Right cardiac atrium (tissue), 5 donors: ENCODE measurements at places on chromosomes 2 and 18.

DNA sequence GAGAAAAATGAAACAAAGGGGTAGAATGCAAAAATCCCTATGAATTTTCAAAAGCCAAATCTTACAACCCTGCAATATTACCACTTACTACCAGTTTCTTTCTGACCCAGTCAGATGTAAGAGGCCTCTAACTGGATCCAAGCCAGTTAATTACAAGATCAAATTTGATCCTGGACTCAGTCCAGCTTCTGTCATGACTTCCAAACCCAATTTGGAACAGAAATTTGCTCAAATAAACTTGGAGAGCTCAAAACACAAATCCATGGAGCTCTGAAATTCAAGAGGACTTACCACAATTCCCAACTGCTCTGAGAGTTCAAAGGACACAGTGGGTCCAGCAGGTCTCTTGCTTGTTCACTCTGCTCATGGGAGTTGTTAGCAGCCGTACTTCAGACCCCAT is 1271.7 kb upstream of the SLC39A10 start:
- no peak for DNase-seq

- no peak for DNase-seq
Measured at GRCh38 chr2:170996316-170996715, 67.3 kb downstream of the GORASP2 start.

GRCh38 chr2:135257383-135258090 is 205.4 kb downstream of the RAB3GAP1 start:
- no peak for DNase-seq

DNA sequence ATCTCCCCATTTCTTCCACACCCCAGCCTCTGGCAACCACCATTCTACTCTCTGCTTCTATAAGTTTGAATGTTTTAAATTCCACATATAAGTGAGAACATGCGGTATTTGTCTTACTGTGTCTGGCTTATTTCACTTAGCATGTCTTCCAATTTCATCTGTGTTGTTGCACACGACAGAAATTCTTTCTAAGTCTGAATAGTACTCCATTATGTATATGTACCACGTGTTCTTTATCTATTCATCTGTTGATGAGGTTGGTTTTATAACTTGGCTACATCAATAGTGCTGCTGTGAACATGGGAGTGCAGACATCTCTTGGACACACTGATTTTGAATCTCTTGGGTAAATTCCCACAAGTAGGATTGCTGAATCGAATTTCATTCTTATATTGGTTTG is 31.8 kb upstream of the MTX2 start:
- no peak for DNase-seq

DNA sequence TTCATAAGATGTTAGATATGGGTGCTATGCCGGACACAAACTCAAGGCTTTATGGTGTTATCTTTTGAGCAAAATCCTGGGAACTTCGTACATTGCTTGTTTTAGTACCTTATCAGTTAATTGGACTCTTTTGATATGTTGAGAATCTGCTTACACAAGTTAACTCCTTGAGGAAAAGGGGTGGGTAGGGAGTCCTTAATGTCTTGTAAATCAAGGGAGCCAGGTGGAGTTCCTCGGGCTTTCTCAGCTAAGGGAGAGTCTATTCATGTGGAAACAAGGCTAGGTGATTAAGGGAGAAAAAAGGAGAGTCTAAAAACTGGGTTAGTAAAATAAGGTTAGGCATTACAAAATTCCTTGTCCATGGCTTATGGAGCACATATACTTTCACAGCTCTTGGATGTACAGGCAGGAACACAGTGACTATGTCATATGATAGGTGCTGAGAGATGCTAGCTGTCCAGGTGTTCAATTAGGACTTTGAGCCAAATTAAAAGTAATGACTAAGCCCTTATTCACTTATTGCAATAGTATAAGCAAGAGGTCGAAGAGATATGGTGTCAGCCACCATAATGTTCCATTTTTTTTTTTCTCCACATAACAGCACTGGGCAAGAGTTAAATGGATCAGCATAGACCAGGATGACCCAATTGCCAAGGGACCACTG is 59.5 kb upstream of the DYNAP start:
- DNase-seq, result no peak

DNA sequence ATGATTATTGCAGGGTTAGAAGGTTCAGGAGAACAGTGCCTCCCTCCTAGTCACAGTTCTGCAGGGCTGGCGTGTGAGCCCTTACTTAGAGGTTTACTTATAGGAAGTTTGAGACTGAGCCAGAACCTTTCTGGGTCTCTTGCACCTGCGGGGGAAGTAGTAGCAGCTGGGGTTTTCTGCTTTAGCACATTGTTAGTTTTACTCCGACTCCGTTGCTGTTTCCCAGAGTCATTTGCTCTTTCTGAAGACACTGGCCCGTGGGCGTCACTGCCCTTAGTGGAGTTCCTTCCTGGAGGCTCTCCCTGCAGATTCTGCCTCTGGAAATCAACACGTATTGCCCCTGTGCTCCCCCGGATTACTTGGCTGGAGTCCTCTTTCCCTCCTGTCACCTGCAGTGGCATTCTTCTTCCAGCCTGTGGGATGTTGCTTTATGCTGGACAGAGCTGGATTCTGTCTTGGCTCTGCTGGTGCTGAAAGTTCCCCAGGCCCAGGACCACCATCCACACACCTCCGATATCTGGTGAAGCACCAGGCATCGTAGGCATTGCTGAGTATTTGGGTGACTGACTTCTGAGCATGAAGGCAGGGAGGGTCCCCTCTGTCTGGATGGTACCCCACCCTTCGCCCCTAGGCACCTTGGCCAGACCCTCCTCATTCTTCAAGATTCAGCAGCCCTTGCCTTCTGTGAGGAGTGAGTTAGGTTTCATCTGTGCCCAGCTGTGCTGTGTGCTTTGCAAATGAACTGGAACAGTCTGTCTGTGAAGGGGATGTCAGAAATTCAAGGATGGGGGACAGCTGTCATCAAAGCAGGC is 51.7 kb downstream of the AGAP1 start:
- DNase-seq, result no peak

DNA sequence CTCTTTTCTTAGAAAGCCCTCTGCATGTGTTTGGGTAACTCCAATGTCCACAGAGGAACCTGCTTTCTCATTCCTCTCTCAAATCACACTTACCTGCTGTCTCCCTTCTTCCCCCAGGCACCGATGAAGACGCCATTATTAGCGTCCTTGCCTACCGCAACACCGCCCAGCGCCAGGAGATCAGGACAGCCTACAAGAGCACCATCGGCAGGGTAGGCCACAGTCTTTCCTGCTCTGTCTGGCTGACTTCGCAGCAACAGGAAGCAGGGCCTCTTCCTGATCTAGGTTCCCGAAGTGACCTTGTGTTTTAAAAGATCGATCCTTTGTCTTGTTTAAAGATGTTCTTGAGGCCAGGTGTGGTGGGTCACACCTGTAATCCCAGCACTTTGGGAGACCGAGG is 25.0 kb upstream of the GMCL1 start:
- DNase-seq, result no peak

DNA sequence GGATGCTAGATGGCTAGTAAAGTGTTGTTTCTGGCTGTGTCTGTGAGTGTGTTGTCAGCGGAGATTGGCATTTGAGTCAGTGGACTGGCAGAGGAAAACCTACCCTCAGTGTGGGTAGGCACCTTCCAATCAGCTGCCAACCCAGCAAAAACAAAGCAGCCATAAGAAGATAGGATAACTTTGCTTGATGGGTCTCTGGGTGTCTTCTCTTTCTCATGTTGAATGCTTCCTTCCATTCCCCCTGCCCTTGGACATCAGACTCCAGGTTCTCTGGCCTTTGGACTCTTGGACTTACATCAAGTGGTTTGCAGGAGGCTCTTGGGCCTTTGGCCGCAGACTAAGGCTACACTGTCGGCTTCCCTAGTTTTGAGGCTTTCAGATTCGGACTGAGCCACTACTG is 429.0 kb upstream of the ZNF804A start:
- DNase-seq, result no peak

DNA sequence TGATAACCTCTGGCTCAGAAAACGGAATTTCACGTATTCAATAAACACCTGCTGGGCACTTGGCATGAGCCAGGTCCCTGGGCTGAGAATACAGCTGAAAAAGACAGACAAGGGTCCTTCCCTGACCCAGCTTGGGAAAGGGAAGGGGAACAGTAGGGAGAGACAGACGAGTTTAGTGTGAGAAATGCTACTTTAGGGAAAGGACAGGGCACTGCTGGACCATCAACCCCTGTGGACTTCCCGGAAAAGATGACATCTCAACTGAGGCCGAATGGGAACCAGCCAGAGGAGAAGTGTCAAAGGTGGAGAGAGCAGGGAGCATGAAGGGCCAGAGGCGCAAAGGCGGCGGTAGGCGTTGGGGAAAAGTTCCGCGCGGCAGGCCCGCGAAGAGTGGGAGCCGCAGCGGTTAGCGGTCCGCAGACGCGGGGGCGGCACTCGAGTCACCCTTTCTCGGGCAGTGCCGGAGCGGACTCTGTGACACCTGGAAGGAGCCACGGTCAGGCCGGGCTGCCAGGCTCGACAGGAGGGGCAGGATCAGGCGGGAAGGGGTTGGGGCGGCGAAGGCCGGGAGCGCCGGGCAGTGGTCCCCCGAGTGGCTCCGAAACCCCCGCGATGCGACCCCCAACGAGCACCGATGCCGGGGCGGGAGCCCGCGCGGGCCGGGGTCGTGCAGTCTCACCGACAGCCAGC is 519 bp downstream of the TEX261 start:
- DNase-seq, result peak; percentile 32

DNA sequence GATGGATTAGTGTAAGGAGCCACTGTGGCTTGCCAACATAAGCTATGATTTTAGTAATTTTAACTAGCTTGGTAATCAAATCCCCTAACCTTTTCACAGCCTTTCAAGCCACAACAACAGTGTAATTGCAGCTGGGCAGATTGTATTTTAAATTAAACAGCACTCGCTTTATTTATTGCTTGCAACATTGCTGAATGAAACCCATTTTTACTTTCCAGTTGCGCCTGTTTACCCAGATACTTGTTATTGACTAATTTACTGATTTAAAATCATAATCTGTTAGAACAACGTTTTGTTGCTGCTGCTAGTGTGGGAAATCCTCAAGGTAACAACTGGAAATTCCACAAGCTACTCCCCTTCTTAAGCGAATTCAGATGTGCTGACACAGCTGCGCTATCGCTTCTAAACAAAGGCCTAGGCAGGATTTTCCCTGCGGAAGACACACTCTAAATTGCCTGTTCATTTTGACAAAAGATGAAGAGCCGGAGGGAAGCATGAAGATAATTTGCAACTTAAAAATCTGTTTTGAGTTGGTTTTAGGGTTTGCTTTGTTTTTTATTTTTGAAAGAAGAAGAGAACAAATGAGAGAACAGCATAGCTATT is 283.9 kb downstream of the ALPK2 start:
- no peak for DNase-seq

DNA sequence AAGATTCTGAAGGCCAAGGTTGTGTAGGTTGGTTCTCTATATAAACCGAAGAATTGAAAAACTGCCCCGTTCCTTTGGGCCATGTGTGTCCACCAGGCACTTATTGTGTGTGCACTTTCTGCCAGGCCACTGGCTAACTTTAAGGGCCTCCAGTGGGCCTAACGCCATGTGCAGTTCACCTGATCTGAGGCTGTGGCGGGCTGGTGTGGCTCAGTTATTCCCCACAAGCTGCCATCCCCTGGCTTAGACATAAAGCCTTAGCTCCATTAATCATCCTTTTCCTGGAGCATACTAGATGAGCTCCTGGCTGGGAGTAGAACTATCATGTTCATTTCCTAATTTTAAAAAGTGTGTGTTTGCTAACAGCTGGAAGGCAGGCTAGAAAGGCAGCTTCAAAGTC is 304.1 kb upstream of the TNP1 start:
- no peak for DNase-seq

- peak; percentile 64 for DNase-seq
Measured at GRCh38 chr2:160376576-160376975, 117.0 kb downstream of the RBMS1 start.

DNA sequence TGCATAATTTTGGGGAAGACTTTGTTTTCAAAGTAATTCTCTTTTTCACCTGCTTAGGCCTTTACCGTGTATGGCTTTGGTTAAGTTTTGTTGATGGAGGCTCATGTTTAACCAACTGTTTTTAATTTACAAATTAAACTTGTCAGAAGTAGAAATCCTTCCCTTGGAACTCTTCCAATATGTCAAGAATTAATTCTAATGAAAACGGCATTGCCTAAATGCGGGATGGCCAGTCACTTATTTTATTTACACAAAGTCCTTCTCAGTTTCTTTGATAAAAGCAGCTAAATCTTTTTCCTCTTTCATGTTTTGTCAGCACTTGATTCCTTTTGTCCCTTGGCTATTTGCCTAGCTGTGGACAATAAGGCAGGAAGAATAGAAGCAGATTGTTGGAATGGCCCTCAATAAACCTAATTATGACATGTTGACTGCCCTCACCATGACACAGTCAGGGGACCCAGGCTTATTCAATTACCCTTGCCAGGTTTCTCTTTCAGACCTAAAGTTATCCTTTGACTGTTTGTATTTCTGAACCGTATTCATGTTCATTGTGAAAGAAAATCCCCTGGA is 26.3 kb downstream of the PAX3 start:
- no peak for DNase-seq

- no peak for DNase-seq
Measured at GRCh38 chr2:46394649-46395510, 84.5 kb upstream of the TMEM247 start.

DNA sequence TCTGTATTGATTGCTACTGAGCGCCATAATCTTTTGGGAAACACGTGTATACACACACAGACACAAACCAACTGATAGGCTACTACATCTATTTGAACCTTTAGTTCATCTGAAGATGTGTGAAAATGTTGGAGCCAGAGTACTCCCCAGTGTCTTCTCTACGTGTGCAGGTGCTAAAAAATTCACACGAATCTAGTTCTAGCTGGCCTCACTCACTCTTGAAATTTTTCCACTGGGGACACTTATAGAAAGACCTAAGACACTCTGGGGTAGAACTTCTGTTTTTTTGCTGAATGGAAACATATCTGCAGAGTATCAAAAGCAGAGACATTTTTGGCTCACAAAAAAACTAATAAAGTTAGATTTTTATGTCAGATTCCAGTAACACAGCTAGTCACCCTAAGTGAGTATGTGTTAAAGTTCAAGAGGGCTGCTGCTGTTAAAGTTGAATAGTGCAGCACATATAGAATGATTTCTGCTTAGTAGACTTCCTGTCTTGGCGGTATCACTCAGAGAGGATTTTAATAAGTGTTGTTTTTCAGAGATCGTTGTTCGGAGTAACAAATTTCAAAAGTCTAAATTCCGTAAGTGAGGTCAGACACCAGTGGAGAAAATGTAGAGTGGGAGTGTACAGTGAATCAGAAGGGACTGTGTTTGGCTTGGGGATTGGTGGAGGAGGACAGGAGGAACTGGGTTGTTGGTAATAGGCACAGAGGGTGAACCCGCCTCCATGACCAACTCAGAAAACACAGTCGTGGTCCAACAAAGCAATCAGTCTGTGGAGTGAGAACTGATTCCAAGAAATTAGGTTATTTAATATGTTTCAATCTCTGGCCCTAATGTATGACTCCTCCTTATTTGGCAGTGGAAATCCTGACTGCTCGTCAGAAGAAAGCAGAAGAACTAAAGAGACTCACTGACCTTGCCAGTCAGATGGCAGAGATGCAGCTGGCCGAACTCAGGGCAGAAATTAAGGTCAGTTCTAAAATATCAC is 43.1 kb downstream of the KCTD18 start:
- DNase-seq, result peak; percentile 64

DNA sequence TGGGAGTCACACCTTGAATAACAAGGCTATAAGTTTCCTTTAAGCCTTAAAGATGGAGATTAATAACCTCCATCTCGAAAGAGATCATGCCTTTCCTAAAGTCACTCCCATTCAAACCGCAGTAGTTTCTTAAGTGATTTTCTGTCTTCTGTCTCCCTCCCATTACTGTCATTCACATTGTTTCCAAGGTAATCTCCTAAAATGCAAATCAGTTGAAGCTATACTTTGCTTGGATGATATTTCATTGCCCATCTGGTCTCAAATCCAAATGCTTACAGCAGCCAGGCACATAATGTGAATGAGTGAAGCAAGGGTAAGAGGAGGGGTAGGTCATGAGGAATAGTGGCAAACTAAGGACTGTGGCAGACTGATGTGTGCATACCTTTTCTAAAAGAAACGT is 116.4 kb downstream of the CCDC141 start:
- no peak for DNase-seq
